ENCODE measurements at places on chromosomes 16 and 17.

DNA sequence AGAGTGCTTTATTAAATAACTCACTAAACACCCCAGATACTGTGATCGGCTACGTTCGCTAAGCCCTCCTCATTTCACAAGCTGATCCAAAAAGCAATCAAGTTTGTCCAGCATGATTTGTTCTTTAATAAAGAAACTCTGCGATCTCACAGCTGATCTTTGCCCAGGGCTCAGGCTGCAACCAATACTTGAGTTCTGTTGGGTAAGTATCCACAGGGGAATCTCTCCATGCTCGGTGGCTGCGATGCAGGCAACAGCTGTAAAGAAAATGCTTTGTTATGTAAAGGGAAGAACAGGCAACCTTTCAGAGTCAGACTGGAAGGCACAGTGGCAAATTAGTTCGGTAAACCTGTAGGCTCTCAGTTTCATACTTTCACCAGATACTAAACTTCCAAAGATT lies 67.5 kb downstream of the SHISA6 start:
- no peak for DNase-seq

DNA sequence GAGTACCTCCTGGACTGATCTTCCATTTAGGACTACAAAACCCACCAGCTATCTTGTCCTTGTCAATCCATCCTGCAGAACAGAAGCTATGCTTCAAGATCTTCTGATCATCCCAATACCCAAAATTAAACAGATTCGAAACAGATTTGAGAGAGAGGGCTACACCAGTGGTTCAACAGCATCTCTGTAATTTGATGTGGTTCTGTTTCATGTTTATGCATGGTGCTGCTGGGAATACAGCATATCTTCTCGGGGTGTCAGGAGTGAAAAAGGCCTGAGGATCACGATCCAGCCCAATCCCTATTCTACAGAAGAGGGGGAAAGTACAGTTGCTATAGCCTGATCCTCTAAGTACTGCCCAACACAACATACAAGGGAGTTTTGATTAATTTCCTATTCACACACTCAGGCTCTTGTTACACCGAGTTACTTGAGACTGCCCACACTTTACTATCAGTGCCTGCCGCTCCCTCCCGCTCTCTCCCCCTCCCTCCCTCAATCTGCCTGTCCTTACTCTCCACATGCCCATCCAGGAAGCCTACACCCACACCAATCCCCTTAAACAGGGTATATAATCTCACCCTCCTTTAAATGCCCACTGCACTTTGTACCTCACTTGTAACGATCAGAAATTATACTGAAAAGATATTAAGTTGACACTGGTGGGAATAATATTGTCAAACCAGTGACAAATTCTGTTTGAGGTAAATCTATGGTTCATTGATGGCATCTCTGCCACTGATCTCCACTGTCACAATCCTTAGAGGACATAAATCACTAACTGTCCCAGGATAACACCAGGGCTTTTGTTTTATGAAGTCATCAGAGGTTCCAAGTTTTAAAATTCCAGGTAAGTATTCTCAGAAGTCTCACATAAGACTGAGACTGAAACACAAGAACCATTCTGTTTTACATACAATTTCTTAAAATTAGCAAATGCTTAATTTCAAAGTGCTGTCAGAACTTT lies 89.3 kb upstream of the PLEKHM1 start:
- no peak for DNase-seq

- no peak for DNase-seq
Measured at GRCh38 chr17:13638855-13639458, 37.2 kb upstream of the HS3ST3A1 start.

DNA sequence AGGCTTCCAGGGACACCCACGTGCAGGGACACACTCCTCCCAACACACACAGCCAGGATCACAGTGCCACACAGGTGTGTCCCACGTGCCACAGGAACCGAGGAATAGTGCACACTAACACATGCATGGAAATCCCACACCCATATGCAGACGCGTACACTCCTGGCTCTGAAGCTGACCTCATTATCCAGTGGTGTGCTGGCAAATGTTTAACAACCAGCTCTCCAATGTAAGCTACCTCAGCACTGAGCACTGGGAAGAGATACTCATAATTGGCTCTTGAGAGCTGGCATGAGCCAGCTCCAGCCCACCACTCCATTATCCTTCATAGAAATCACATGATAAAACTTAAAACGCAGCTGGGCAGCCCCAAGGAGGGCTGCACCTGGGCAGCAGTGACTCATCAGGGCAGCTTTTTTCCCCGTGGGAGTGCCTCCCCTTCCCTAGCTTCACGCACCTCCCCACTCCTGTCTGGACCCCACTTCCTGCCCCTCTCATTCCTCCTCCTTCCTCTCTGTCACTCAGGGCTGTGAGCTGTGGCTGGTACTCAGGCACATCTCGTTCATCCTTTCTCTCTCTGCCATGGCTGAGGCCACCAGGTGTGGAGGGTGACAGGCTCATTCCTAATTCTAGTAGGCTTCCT lies 14.9 kb upstream of the TBX21 start:
- no peak for DNase-seq

DNA sequence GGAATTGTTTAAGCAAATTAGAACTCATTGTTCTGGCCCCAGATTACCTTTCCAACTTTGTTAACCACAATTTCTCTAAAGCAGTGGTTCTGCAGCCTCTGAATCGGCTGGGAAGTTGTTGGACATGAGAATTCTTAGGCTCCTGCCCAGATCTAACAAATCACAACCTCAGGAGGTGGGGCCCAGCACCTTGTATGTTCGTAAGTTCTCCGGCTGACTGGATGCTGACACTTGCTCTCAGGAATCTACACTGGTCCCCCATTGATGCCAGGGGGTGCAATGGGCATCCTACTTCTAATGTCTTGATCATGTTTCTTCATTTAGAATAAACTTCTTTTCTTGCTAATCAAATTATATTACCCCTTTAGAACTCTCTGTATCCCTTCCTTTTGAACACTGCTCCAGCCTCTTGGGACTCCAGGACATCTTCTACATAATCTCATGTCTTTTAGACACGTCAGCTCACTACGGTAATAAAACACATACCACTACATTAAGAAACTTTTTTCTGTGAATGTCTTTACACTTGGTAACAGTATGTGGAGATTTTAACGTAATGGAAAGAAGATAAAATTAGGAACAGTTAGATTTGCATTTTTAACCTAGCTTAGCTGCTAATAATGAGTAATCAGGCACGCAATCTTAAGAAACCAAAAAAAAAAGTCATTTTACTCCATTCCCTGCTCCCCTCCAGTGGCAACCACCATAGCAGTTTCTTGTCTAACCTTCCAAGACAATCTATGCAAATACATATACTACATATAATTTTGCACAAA lies 143.2 kb downstream of the ITFG1 start:
- no peak for DNase-seq

- DNase-seq: no peak
Measured at GRCh38 chr16:3071655-3072054, 6.2 kb downstream of the IL32 start.

- no peak for DNase-seq
Measured at GRCh38 chr17:8420041-8420934, 15.4 kb upstream of the NDEL1 start.

DNA sequence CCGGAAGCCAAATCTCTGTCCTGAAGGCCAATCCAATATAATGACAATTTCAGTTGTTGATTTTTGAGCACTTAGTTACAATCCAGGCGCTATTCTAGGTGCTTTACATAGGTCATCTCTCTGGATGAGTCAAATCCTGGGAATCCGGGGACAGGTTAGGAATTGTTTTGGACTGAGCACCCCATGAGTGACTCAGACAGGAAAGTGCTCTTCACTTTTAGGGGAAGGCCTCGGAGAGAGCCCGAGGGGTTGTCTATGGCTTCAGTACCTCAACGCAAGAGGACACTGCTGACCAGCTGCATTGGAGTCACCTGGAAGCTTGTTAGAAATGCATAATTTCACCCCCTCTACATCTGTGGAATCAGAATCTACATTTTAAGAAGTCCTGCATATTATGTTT lies 108.8 kb downstream of the IRX5 start:
- DNase-seq: no peak

Measured in NCI-H1694 treated with DMSO at 0.1 percent for 48 hours (cell line).